ENCODE measurements at places on chromosomes 2 and 18.

DNA sequence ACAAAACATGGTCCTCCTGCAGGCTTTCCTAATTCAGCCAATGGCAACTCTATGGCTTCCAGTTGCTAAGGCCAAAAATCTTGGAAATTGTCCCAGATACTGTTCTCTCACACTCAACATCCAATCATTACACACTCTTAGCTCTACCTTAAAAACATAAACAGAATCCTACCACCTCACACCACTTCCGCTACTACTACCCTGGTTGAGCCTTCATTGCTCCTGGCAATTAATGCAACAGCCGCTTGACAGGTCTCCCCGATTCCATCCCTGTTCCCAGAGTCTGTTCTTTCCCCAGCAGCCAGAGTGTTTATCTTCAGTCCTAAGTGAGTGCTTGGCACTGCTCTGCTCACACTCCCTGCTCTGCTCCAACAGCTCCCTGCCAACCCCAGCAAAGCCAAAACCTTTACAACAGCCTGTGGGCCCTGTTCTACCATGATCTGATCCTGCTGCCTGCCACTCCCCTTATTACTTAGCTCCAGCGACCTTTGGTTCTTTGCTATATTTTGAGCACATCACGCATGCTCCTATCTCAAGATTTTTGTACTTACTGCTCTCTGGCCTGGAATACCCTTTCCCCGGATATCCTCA lies 67.5 kb upstream of the AMMECR1L start:
- DNase-seq: no peak

GRCh38 chr2:112465382-112465781 lies 16.6 kb upstream of the TTL start:
- no peak for DNase-seq

DNA sequence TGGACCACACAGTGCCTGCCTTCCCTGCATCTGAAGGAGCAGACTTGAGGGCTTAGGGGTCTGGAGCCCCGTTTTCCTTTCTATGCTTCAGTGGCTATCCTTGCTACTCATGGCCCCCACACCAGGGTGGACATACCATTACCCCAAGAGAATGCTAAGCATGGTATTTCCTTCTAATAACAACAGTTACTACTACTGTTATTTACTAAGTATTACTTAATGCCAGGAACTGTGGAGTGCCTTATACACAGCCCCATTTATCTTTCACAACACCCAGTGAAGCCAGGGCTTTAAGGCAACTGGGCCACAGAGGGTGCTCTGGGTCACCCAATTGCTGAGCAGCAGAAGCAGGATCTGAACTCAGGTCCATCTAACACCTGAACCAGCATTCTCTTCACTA lies 5.8 kb upstream of the PAX8 start:
- DNase-seq: no peak

GRCh38 chr18:8215741-8216140 lies 393.5 kb upstream of the RAB12 start:
- DNase-seq: no peak

DNA sequence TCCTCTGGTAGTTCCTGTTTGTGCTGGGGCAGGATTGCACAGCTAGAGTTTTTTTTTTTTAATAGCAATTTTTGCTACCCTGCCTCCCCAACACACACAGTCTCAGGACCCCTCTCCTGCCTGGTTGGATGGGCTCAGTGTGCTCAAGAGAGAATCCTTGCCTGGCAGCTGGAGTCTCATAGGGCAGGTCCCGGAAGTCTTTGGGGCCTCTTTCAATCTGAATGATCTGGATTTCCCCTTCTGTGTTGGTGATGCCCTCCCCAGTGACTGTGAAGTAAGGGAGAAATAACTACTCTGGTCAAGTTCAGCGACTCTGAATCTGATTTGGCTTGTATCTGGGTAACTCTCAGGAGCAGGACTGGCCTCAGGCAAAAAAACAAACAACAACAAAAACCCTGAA lies 220.6 kb upstream of the LRRTM1 start:
- no peak for DNase-seq

- no peak for DNase-seq
These were observed 105.6 kb downstream of the HNRNPLL start for GRCh38 chr2:38496927-38497669.

DNA sequence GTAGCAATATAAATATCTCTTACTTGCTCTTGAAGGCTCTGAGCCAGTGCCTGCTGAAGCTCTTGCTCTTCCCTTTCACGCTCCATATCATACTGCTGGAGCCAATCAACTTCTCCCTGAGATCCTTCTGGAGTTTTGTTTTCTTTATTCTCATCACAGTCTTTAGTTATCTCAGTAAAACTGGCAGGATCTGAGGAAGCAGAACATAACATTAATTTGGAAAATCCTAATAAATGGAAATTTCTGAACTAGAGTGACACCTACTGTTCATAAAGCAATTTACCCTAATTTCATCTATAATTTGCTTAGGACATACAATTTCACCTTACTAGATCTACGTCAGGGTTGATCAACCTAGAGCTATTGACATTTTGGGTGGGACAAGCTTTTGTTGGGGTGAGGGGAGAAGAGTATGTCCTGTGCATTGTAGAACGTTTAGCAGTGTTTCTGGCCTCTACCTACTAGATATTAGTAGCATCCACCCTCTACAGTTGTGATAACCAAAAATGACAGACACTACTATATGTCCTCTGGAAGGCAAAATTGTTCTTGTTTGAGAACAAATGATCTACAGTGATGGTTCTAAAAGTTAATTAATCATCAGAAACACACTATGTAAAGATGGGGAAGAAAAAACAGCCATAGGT lies 47.2 kb downstream of the VIL1 start:
- DNase-seq: peak; percentile 21

DNA sequence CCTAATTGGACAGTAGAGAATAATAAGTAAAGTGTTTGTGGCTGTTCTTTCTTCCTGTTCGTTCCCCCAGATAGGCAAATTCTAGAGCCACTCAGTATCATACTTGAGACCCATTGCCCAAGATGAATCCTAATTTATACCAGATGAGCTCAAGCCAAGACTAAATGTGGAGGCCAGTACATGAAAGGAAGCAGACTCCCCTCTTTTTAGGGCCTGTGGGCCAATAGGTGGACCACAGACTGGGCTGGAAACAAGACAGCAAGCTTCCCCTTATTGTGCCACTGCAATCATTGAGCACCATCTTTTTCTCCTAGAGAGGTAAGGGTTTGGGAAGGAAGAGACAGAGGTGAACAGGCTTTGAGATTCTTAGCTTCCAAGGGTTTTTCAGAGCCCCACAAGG lies 141.9 kb downstream of the MGAT5 start:
- no peak for DNase-seq

- no peak for DNase-seq
These were observed 19.9 kb upstream of the ZAP70 start for GRCh38 chr2:97693476-97693875.

DNA sequence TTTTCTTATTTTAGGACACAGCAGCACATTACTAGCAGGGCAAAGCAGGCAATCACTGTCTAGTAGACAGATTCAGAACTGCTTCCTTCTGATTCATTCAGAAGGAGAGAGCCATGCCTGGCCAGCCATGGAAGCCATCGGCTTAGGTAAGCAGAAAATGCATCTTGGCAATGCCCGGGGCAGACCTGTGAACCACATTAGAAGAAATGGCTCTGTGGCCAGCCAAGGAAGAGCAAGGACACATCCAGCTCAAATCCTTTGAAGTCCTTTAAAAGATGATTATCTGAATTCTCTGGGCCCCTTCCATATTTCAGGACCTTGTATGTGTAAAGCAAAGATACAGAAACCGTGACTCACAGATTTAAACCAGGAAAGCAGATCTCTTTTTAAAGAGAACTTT lies 227.4 kb downstream of the PID1 start:
- DNase-seq: no peak

GRCh38 chr2:34423301-34423700 lies 824.2 kb upstream of the FAM98A start:
- DNase-seq: no peak

DNA sequence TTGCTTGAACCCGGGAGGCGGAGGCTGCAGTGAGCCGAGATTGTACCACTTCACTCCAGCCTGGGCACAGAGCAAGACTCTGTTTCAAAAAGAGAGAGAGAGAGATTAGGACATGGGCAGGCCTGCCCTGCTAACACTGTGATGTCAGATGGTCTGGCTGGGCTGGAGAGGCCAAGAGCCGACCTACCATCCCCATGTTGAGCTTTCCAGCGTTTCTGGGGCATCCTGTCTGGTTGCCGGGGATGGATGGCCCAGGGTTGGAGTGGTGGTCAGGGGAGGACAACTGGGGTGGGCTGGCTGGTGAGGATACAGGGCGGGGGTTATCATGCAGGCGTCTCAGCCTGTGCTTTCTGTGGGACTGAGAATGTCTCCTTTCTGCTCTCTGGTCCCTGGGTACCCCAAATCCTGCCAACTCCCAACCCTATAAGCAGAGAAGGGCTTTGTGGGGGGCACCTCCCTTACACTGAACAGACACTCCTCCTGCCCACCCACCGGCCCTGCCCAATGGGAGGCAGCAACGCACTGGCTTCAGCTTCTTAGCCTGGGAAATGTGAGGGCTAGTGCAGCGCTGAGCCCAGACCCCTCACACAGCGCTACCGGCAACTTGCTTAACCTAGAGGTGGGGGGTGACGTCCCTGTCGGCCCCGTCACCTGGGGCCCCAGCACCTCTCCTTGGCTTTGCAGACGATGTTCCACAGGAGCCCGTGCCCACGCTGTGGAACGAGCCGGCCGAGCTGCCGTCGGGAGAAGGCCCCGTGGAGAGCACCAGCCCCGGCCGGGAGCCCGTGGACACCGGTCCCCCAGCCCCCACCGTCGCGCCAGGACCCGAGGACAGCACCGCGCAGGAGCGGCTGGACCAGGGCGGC lies 5.4 kb downstream of the SNORC start:
- DNase-seq: no peak

- no peak for DNase-seq
These were observed 50.0 kb downstream of the LPIN1 start for GRCh38 chr2:11796190-11797171.

GRCh38 chr2:128796321-128796720 lies 477.7 kb upstream of the HS6ST1 start:
- DNase-seq: no peak

DNA sequence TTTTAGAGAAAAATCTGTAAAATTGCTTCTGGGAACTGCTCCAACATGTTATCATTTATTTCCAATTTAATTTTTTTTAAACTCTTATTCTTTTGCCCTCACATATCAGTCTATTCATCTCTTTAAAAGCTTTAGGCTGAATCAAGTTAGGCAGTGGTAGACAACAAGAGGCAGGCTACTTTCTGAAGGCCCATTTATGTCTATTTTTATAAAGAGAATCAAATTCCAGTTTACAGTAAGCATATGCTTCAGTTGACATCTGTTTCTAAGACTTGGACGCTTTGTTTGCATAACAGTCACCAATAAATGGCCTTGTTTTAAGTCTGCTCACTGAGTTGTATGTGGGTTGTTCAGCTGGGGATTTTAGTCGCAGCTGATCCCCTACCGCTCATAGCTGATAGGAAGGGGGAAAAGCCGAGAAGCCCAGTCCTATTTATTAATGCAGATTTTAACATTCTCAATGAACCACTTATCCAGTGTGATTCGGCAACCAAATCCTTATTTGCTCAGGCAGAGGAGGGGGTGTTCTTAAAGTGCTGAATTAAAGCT lies 260.4 kb upstream of the SIX3 start:
- no peak for DNase-seq

GRCh38 chr18:79598633-79599175 lies 80.9 kb upstream of the CTDP1 start:
- DNase-seq: no peak

DNA sequence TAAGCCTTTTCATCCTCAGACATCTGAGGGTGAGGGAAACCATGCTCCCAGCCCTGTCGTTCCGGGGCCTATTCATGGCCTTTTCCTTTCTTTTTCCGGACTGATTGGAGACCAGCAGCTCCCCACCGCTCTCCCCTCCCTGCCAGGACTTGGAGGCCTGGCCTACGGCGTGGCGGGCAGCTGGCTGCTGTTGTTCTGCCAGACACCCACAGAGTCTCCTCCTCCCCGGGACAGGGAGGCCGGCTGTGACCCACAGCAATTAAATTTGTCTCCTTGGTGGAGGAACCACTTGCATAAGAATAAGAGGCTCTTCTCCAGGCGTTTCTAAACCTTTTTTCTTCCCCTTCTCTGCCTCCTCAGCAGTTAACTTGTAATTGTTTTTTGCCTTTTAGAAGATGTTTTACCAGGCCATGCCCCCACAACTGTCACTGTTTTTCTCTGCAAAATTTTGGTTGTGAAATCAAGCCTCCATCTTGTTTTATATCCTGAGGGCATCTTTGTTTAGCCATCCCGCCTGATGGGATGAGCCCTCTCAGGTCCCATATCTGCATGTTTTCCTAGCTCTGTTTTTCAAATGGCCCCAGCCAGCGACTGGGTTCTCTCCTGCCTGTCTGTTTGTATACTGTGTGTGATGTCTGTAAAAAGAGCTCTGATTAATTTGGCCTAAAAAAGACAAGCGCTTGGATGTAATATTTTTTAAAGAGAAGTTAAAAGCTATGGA lies 1060.0 kb upstream of the DDX18 start:
- no peak for DNase-seq

GRCh38 chr2:229520691-229521096 lies 193.7 kb downstream of the DNER start:
- no peak for DNase-seq

GRCh38 chr2:230721712-230722111 lies 9.1 kb downstream of the CAB39 start:
- DNase-seq: no peak

GRCh38 chr2:75053484-75054112 lies 95.2 kb downstream of the POLE4 start:
- DNase-seq: peak; percentile 1

GRCh38 chr2:111691164-111691875 lies 192.7 kb downstream of the ANAPC1 start:
- DNase-seq: no peak

- no peak for DNase-seq
These were observed 29.3 kb downstream of the MEX3C start for GRCh38 chr18:51168026-51168742.

GRCh38 chr18:68797871-68798270 lies at the start of gene CCDC102B:
CCDC102B (plus strand) TSS chr18:68798080; CDS start chr18:68836764, 38,684 bp downstream.
- no peak for DNase-seq

- no peak for DNase-seq
These were observed 102.2 kb downstream of the DLGAP1 start for GRCh38 chr18:4352746-4353551.

GRCh38 chr2:128487650-128488387 lies 169.2 kb upstream of the HS6ST1 start:
- no peak for DNase-seq
